ENCODE measurements at places on chromosomes 2 and 18.

GRCh38 chr2:205857520-205858237 lies 175.4 kb downstream of the NRP2 start:
- no peak for DNase-seq

DNA sequence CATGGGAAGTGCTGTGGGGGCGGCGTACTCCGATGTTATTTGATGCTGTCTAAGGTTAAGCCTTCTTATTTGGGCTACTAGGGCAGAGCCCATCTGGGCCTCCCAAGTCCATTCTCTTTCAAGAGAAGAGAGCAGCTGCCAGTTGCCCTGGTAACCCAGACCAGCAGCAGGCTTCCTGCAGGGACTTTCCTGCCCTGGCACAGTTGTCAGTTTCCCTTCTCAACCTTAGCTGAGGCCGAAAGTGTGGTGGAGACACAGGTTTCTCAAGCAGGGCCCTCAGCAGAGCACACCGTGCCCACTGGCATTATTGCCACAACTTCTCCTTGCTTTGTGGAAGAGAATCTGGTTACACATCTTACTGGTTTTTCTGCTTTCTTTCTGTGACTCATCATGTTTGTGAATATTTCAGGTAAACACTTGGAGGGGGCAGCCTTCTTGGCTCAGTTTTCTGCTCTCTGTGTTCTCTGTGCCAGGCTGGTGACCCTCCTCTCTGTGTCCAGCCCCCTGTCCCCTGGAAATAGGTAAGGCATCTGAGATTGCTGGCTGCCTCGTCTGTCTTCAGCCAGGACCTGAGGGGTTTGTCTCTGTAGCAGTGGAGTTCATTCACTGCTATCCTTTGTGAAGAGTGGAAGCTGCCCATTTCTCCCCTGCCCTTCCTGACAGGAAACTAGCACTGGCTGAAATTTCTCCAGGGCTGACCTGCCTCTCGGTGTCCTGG lies 111.0 kb downstream of the B3GNT2 start:
- peak; percentile 48 for DNase-seq

- no peak for DNase-seq
These were observed 35.2 kb downstream of the ST3GAL5 start for GRCh38 chr2:85853499-85854165.

GRCh38 chr2:76202866-76203265 lies 492.2 kb upstream of the GCFC2 start:
- DNase-seq = no peak

- DNase-seq = no peak
These were observed 63.9 kb downstream of the GYPC start for GRCh38 chr2:126719833-126720351.

DNA sequence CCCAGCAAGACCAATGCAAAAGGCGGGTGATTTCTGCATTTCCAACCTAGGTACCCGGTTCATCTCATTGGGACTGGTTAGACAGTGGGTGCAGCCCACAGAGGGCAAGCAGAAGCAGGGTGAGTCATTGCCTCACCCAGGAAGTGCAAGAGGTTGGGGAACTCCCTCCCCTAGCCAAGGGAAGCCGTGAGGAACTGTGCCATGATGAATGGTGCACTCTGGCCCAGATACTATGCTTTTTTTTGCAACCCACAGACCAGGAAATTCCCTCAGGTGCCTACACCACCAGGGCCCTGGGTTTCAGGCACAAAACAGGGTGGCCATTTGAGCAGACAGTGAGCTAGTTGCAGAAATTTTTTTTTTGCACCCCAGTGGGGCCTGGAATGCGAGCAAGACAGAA lies 662.6 kb upstream of the ACVR2A start:
- peak; percentile 66 for DNase-seq

DNA sequence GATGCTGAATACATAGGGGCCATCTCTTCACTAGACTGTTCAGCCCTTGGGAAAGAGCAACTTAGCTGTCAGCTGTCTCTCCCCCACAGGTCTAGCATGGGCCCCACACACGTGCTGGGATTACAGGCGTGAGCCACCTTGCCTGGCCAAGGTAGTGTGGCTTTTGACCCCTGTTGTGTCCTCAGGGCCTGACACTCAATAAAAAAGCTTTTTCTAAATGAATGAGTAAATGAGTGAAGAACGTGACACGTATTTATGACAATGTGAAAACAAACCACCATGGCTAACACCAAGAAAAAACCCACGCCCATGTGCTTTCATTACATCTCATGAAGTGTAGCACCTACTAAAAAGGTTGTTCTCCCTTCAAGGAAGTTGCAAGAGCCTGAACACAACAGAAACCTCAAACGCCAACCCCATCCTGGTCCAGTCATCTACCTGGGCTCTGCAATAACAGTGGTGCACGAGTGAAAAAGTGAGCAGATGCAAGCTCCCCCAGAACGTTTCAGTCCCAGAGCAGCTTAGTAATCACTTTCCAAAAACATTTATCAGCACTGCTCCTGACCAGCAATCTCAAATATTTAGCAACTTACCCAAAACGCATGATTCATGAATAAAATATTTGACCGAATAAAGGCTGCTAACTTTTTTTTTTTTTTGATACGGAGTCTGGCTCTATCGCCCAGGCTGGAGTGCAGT lies 3.4 kb downstream of the WDFY1 start:
- DNase-seq = peak; percentile 83

GRCh38 chr2:54614819-54615218 lies 108.6 kb upstream of the EML6 start:
- no peak for DNase-seq

- no peak for DNase-seq
These were observed 104.1 kb upstream of the FZD5 start for GRCh38 chr2:207873794-207874193.

All from stimulated activated naive CD4-positive, alpha-beta T cell treated with Interleukin-2 at 50 U/mL for 16 hours (primary cell).